ENCODE measurements at places on chromosomes 2 and 18. TPM values are rescaled to one million over a fixed set of nuclear protein-coding genes. Genes with fewer than 3 reads are reported as not detected.

IL36B gene
- 5.6 TPM for total RNA-seq

HOXD10 gene
- total RNA-seq = 0.29 TPM

GRCh38 chr2:121185571-121186074 is 99.4 kb downstream of the TFCP2L1 start:
- DNase-seq = peak; percentile 87

NYAP2 gene
- total RNA-seq = not detected

DNA sequence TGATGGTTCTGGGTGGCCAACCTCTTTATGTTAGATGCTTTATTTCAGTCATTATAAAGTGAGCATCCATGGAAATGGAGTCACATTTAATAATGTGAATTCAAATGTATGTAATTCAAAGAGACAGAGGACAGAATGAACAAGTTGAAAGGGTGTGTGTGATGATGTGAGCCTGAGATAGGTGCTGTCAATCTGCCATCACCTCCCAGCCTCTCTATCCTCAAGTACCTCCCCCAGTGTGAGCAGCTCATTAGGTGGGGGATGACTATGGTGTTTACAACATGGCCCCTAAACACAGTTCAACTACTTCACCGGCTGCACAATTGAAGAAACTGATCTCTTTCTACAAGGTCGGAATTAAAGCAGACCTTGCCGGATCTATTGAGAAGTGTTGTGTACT is 74.7 kb upstream of the IGFBP5 start:
- DNase-seq = no peak

DYNC2LI1 gene
- total RNA-seq = 15.3 TPM

DNA sequence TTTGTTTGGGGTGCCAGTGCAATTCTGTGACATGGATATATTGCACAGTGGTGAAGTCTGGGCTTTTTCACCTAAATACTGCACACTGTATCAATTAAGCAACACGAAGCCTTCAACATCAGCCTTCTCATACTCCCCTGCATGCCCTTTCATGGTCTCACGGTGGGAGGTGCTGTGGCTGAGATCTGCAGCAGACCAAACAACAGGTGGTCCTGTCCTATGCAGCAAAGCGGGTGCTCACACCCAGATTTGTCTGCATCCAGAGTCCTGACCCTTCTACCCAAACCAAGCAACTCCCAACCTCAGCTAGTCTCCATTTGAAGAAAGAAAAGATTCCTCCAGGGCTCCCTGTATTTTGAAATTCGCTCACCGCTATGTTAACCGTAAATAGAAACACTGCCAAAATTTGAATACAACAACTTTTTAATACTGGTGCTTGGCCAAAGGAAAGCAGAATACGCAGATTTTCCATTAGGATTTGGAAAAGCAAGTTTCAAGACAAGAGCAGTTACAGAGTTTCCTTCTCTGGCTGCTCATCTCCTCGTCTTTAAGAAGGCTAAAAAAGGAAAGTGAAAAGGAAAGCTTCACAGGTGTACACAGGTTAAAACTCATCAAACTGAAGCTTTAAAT is 34.9 kb downstream of the FAM168B start:
- no peak for DNase-seq

DNA sequence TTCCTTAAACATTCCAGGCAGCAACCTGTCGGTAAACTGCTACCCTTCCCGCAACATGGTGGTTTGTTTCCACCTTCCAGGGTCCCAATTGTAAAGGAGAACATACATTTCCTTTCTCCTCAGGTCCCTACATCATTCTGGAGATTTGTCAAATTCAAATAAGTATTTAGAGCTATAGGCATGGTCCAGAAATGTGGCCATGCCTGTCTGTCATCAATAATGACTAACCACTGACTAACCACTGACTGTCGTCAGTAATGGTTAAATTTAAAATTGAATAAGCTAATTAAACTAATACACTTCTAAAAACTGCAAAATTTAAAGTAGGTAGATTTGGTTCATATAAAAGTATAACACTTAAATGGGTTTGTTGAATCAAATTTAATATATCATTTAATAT is 984.0 kb upstream of the SLC39A10 start:
- no peak for DNase-seq

Measured in lower leg skin (tissue), 4 donors.